Left renal cortex interstitium (tissue), 4 donors: ENCODE measurements at places on chromosomes 3 and 15.

- DNase-seq, result no peak
Observed at GRCh38 chr3:194856296-194856695, 170.6 kb downstream of the FAM43A start.

DNA sequence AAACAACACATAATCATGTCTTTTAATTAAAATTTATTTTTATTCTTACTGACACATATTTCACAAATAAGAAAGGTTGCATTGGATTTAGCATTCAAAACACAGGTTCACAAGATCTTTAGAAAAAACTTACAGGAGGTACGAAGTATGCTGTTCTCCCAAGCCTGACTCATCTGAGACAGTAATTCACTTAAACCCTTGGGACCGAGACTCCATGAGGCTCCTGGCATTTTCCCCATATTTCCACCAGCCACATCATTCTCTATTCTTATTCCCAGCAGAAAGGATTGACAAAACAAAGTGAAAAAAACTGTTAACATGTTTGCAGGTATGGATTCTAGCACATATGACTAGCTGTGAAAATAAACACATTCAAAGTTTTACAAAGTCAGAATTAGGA, 52.6 kb downstream of the CNTN3 start:
- no peak for DNase-seq

GRCh38 chr3:174884776-174885568, 25.8 kb downstream of the NAALADL2 start:
- no peak for DNase-seq

DNA sequence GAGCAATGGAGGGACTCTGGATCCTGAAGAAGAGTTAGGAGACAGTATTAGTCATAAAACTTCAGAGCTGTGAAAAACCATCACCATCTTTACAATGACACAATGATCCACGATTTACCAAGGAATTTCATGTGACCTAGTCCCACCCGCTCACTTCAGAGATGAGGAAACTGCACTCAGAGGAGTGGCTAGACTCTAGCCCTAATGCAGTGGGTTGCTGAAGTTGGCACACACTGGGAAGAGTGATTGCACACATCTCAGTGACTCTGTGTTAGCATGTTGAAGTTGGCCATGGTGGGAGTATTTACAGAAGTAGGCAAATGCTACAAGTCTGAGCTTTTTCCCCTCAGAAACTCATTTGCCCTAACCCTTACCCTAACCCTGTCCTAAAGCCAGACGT, 35.2 kb upstream of the SPATA12 start:
- DNase-seq, result no peak

DNA sequence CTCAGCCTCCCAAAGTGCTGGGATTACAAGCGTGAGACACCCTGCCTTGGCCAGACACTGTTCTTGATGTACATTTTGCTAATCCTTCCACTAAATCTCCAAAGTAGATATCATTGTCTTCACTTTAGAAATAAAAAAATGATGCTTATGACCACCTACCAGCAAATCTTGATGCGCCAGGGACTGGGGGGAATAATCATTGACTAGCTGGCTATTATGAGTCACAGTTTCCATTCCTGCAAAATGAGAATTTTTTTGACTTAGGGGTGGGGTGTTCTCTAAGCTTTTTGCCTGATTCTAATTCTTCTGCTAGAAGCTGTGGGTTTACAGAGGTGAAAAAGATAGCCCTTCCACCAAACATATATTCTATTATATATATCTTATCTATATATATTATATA, 17.1 kb upstream of the RFC4 start:
- no peak for DNase-seq

- DNase-seq, result no peak
Observed at GRCh38 chr3:15331606-15332404, 581 bp downstream of the SH3BP5 start.

DNA sequence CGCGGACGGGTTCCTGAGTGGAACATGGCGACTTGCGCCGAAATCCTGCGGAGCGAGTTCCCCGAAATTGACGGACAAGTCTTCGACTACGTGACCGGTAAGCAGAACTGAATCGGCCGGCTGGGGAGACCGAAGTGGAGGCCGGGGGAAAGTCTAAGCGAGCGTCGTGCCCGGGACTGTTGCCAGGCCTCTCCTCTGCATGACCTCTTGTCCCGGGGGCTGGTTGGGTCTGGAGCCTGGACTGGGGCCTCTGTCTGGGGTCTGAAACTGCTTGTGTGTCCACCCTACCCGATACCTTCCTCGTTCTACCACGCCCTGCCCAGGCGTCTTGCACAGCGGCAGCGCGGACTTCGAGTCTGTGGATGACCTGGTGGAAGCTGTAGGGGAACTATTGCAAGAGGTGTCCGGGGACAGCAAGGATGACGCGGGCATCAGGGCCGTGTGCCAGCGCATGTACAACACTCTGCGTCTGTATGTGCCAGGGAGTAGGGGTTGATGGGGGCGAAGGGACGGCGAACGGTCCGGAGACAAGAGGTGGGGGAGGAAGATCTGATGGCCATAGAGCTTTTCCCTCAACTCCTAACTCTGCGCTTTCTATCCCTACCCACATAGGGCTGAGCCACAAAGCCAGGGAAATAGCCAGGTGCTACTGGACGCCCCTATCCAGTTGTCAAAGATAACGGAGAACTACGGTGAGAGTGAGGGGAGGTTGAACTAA, at the start of gene ABCF3:
Gene ABCF3 (plus strand): TSS at position 16 of the 718 bp plus-strand sequence. CDS start 9 bp downstream, at position 25.
- no peak for DNase-seq

DNA sequence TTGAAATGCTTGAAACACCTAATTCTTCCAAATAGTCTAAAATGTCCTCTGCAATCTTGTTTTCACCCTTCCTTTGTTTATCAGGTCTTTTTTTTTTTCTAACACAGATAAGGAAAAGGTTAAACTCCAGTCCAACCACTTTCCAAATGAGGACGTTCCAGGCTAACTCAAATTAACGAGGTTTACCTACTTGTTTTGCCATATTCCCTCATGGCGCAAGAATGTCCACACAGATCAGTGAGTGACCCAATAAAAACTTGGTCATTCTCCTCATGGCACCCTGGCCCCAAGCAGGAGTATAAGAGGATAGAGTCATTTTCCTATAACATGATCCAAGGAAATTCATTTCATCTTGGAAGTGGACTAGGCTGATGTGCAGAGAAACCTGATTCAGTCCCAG, 6.6 kb upstream of the LIPC start:
- DNase-seq, result no peak

DNA sequence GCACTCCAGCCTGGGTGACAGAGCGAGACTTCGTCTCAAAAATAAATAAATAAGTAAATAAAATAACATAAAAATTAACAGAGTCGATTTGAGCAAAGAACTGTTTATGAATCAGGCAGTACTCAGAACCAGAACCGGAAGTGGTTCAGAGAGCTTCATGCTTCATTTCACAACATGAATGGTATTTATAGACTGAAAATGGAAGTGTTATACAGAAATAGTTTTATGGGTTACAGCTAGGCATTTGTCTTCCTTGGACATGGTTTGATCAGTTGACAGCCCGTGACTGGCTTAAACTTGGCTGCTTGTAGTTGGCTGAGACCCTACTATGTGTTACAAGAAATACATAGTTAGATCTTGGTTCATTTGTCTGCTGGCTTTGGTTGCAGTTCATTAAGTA, 216.0 kb upstream of the MCTP2 start:
- no peak for DNase-seq

GRCh38 chr3:133525435-133525834, 48.1 kb upstream of the CDV3 start:
- DNase-seq, result no peak

DNA sequence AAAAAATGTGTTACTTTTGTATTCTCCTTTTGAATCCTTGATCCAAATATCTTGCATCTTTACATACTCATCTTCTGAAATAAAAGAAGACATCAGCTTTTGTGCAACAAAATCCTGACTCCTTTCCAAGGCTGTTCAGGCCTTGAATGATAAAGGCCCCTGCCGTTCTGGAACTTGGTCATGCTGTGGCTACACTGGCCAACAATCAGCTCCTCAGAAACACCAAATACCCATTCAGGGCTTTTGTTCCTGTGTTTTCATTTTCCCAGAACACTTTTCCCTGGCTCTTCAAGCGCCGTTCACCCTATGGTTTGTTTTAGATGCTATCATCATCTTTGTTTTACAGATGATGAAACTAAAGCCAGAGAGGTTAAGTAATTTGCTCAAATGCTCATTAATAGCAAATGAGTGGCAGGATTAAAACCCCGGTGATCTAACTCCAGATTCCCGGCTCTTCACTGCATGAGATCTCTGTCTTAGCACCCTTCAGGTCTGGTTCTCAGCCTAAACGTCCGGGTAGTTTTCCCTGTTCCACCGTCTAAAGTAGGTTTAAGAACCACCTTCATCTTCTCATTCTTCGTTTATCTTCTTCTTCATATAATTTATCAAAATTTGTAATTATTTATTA, 58.3 kb downstream of the EPHA3 start:
- no peak for DNase-seq

DNA sequence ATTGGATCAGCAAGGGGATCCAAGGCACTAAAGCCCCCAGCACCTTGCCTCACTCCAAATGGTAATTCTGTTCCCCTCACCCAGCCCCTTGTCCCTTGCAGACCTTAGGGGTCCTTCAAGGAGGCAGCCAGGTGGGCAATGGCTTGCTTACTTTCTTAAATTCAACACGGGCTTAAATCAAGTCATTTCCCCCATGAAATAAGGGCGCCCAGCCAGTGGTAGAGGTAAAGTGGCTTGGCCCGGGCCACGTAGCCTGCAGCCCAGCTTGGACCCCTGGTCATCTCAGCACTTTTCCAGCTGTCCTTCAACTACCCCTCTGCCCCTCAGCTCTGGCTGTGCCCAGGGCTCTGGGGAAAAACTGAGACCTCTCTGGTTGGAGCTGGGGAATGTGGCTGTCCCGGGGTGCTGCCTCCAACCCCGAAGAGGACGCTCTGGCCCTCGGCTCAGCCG, 1.2 kb downstream of the PSTPIP1 start:
- DNase-seq, result no peak

- no peak for DNase-seq
Observed at GRCh38 chr3:196991581-196992460, 23.2 kb upstream of the PIGZ start.

DNA sequence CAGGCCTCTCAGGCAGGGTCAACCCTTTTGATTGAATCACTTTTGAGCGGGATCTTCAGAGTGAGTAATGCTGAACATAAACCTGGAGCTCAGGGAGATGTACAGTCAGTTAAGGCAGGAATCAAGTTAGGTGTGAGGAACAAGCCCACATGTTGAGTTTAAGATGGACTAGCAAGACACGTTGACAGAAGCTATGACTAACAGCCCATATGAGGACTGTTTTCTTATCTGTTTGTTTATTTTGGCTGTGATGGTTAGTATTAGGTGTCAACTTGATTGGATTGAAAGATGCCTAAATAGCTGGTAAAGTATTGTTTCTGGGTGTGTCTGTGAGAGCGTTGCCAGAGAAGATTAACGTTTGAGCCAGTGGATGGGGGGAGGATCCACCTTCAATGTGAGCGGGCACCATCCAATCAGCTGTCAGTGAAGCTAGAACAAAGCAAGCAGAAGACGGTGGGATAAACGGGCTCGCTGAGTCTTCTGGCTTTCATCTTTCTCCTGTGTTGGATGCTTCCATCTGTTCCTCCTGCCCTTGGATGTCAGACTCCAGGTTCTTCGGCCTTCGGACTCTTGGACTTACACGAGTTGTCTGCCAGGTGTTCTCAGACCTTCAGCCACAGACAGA, 232.3 kb upstream of the STAC start:
- DNase-seq, result no peak

- DNase-seq, result no peak
Observed at GRCh38 chr15:50876260-50876988, 32.1 kb upstream of the AP4E1 start.

- DNase-seq, result no peak
Observed at GRCh38 chr3:29481969-29482767, 201.3 kb downstream of the RBMS3 start.

DNA sequence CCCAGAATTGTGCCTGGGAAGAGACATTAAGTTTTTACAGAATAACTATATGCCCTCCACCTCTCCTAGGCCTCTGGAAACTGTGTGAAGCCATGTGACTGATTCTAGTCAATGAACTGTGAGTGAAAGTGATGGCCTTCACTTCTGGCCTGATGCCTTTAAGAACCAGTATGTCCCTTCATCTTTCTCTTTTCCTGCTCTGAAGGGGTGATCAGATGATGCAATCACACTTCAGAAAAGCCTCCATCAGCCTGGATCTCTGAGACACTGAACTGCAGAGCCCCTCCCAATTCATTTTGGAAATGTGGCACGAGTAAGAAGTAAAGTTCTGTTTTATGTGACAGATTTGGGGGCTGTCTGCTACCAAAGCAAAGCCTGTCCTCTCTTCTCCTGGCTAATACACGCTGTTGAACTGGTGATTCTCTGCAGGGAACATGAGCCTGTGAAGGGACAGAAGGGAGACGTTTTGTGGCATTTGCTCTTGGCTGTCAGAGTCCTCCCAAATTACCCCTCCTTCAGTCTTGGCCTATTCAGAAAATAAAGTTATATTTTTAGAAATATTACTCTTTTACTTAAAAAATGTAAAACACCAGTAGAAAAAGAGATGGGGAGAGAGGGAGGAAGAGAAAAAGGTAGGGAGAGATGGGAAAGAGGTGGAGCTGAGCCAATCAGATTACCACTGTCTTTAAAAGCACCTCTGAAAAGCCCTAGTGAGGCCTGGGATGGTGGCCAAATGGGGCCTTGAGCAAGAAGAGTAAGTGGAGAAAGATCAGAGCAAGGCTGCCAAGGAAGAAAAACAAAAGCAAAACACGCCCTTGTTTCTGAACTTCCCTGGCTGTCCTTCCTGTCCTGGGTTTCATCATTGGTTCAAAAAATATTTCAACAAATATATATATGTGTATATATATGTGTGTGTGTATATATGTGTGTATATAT, 40.9 kb upstream of the RYK start:
- no peak for DNase-seq

GRCh38 chr3:70224337-70224736, 88.1 kb downstream of the MDFIC2 start:
- DNase-seq, result no peak

GRCh38 chr3:47404955-47405790, 24.4 kb downstream of the PTPN23 start:
- no peak for DNase-seq

DNA sequence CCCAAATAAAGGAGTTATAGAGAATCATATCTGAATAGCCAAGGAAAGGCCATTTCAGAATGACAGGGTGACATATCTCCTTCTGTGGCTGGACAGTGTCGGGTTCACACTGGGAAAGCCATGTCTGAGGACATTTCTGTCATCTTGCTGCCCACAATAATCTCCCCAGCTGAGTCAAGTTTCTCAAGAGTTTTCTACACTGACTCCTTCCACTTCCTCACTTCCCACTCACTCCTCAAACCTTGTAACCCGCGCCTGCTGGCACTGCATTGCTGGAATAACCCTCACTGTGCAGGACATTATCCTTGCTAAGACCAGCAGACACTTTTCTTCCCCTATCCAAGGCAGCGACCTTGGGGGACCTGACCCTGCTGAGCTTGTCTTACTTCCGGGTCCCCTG, 5.3 kb upstream of the INSYN1 start:
- DNase-seq, result no peak

DNA sequence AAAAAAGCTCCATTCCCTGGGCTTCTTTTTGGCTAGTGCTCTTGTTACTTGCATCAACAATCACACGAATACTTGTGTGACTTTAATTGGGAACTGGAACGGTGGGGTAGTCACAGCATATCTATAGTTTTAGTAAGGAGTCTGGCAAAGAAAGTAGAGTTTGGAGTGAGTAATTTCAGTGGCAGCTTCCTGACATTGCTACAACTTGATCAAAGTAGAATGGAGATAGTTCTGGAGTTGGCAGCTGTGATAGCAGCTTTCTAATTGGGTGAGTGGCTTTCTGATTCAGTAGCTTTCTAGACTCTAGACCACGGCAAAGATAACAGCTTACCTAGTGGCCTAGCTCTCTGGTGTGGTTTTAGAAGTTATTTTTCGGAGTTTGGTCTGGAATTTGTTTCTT, 475.0 kb downstream of the TUSC7 start:
- DNase-seq, result no peak

- DNase-seq, result no peak
Observed at GRCh38 chr15:58669108-58669507, 80.4 kb downstream of the ADAM10 start.
